ENCODE measurements at places on chromosomes 11 and 22.

DNA sequence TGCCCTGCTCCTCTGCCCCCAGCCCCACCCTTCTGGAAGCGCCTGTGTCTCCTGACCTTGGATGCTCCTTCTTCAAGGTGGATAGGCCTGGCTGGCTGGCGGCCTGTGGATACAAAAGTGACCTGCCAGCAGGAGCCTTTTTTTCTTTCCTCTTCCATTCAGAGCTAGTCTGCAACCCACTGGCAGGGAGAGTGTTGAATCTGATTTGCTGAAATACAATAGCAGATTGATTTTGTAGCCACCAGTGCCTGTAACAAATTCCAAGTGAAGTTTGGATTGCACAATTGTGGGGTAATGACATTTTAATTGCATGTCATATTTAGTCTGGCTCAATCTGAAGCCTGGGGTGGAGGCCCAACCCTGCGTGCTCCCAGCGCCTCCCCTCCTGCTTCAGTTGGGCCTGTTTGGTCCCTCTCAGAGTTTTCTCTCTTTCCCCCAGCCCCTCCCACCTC, 97.2 kb downstream of the GRIK4 start:
- DNase-seq, result peak; percentile 25

GRCh38 chr11:104337273-104337672, 173.3 kb upstream of the PDGFD start:
- DNase-seq, result peak; percentile 28

- DNase-seq, result no peak
These were observed 1173.9 kb downstream of the LRRC4C start for GRCh38 chr11:40285558-40285957.

GRCh38 chr22:20258584-20259326, 9.4 kb downstream of the RTN4R start:
- no peak for DNase-seq

DNA sequence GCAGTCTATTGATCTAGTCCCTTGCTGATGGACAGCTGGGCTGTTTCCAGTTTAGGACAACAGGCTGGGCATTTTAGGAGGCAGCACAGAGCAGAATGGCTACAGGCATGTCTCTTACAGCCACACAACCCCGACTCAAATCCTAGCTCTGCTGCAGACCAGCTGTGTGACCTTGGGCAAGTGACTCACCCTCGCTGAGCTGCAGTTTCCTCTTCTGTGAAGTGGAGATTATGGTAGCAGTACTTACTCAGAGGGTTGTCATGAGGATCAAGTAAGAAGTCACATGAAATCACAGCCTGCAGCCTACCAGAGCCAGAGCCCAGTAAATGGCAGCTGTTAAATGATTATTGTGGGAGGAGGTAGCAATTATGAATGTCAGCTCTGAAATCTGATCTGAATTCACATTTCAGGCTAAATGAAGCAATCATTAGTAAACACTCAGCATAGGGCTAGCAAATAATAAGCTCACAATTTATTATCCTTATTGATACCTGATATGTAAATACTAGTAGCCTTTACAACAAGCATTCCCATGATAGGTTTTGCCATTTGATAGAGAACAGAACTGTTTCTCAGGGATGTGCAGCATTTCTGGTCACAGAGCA, 58.9 kb downstream of the MYEOV start:
- peak; percentile 60 for DNase-seq

DNA sequence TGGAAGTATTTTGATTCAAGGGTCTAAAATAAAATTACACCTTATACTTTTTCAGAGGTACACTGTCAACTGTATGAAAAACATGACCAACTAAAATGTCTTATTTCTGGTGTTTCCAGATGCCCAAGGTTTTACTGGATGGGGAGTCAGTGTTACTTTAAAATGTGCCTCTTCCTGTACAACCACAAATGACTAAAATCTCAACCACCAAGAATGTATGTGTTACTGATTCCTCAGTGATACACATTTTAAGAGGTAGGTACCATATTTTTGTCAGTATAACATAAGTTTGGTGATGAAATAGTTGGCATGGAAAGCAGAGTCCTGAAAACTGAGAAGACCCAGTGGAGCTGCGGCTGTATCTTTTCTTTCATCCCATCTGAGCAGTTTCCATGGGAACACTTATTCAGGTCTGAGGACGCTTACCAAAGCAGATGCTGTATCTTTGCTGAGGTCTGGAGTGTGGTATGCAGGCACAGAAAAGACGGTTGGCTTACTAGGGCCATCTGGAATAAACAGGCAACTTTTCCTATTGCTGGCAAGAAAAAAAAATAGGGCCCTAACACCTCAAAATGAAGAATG, 21.2 kb upstream of the TP53AIP1 start:
- no peak for DNase-seq

GRCh38 chr11:114208377-114208776, 87.8 kb upstream of the NNMT start:
- DNase-seq, result no peak

- no peak for DNase-seq
These were observed 22.2 kb upstream of the MALAT1 start for GRCh38 chr11:65476632-65477148.

DNA sequence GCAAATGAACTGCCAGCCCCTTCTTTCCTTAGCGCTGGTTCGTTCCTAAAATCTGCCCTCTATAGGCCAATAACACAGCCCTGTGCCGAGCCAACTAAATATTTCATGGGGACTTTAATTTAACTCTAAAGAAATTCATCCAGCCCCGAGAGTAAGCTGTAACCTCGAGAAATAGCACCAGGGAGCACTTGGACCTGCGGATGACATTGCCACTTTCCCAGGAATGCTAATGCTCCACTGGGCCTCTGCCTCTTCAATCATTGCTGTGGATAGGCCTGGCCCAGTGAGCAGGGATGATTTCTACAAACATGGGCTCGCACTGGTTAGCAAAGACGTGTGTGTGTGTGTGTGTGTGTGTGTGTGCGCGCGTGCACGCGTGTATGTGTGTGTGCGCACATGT, 95.3 kb upstream of the TBCEL start:
- no peak for DNase-seq

- no peak for DNase-seq
These were observed 34.0 kb downstream of the WEE1 start for GRCh38 chr11:9607511-9607899.

DNA sequence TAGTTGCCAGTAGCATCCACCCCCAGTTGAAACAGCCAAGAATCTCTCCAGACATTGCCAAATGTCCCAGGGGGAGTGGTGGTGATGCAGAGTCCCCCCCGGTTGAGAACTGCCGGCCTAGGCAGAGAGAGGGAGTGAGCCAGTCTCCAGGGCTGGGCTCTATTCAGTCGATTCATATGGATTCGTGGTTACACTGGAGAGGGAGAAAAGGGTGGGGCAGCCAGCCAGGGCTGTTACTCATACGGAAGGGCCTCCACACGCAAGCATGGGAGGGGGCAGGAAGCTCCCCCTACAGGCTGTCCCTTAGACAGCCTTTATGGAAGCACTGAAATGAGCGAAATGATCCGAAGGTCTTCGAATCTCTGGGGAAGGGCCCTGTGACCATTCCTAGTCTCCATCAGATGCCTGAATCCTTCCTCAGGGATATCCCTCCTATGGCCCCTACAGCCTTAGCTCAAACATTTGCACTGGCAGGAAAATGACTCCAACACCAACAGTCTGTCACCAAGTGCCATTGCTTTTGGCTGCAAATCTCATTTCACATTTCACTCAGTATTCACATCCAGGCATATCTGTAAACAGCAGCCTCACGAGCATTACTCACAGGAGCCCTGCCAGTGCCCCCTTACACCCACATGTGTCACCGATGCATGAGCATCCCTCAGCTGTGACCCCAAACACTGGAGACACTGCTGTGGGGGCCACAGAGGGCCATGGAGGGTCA, 18.4 kb upstream of the TLCD5 start:
- peak; percentile 94 for DNase-seq

DNA sequence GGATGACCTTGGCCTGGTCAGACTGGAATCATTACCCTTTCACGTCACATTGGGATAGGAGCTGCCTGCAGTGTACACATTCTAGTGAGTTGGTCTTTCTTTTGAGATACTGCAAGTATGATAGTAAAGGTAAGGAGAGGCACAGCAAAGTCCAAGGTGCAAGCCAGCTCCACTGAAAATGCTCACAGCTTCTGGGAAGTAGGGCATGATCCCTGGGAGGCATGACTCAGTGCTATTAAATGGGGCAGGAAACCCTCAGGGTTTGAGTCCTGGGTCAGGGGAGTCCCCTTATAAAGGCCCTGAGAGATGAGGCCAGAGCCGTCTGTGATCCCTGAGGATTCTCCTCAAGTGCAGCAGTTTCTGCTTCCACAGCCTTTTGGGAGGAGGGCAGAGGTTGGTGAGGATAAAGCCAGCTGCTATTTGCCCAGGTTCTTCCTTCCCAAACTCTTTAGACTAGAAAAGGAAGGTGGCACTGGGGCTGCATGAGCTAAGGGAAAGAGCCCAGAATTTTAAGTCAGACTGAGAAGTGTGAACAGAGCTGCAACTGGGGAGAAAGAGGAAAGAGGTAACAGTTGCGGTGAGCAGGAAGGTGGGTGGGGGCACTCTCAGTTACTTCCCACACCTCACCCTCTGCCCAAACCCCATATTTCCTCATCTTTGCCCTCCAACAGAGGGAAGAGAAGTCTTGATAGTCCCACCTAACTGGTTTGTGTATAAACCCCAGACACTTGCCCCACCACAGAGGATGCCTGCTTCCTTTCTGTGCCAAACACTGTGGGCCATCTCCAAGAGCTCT, 14.4 kb upstream of the OR52K1 start:
- no peak for DNase-seq

DNA sequence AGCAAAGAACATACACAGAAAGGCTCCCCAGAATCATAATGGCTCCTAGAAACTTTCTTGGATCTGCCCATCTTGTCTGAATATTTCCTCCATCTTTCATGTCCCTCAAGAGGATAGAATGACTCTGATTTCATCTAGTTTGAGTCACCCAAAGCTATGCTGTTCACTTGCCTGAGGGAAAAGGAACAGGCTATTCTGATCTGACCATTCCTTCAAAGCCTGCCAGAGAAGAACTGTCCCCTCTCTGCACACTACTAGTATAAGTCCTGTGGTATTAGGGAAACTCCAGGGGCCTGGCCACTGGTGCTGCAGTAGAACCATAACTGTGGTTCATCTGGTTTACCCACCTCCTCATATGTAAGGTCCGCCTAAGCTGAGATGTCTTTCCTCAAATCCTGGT, 2.4 kb upstream of the PATE1 start:
- no peak for DNase-seq

DNA sequence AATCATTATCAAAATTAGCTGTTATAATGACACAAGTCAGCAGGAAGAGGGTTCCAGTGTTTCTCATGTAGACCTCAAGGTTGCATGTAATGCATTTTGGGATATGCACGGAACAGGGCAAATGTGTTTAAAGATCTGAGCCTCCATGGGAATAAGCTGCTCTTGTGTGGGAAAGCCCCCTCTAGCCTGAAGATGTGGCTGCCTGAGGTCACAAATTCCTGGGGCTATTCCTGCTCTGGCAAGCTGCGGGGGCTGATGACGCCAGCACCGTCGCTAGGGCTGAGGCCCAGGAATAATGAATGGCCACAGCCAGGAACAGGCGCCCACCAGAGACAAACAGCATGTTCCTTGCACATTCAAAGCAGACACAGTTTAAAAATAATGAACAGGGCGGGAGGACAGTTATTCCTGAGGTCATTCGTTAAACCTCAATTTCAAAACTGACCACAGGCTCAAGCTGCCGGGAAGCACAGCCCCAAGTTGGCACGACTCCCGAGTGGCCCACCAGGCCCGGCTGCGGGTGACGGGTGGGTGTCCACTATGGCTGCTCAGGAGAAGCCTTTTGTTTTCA, 11.7 kb downstream of the OSBPL5 start:
- DNase-seq, result peak; percentile 95

GRCh38 chr22:38870791-38871359, 1.1 kb downstream of the CBX6 start:
- DNase-seq, result no peak

DNA sequence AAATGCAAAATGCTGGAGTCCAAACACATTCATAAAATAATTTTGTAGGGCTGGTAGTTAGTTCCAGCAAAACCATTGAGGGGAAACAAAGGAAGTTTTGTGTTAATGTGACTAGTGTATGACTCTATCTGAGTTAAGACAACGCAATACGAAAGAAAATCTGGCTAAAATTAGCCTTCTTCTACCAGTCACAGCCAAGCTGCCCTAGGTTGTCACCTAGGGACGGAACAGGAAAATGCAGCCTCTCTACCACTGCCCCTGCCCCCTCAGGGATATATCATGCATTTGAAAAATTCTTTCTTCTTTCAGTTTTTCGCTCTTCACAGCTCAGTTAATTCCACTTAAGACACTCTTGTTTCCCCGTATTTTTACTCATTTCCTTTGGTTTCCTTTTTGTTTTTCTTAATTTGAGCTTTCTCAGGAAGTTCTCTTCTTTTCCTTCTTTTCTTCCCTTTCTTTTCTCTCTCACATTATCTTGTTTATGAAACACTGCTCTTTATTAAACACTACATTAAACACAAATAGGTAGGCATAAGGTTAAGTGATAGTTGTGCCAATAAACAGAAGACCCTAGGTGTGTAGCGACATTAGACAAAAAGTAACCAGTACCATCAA, 30.6 kb downstream of the KIRREL3 start:
- DNase-seq, result peak; percentile 80

All from astrocyte of the hippocampus (primary cell).